Stimulated activated CD4-positive, alpha-beta T cell treated with anti-CD3 and anti-CD28 coated beads, Interleukin-1b, Interleukin-23, amount 100 ng/mL, for 1 hour (primary cell): ENCODE measurements at places on chromosomes 1 and 21.

- DNase-seq = no peak
Measured at GRCh38 chr1:53145051-53145600, 2.7 kb upstream of the SLC1A7 start.

- DNase-seq = no peak
Measured at GRCh38 chr1:172494166-172494565, 38.8 kb upstream of the SUCO start.

DNA sequence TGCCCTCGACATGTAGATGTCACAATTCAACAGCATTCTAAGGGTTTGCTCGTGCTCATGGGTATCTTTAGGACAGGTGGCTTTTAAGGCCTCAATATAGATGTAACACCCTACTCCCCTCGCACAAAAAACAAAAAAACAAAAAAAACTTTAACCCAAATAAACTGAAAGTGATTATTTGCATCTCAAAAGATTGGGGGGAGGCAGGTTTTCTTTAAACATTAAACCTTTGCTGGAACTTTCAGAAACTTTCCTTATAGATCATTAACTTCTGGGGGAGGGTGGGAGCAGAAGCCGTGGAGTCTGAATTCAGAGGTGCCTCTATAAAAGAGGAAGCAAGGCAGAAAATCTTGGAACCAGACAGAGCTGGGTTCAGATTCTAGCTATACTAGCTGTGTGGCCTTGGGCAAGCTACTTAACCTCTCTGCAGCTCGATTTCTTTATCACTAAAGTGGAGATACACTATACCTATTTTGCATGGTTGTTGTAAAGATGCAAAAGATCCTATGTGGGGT is 3.2 kb upstream of the KIAA1614 start:
- no peak for DNase-seq

DNA sequence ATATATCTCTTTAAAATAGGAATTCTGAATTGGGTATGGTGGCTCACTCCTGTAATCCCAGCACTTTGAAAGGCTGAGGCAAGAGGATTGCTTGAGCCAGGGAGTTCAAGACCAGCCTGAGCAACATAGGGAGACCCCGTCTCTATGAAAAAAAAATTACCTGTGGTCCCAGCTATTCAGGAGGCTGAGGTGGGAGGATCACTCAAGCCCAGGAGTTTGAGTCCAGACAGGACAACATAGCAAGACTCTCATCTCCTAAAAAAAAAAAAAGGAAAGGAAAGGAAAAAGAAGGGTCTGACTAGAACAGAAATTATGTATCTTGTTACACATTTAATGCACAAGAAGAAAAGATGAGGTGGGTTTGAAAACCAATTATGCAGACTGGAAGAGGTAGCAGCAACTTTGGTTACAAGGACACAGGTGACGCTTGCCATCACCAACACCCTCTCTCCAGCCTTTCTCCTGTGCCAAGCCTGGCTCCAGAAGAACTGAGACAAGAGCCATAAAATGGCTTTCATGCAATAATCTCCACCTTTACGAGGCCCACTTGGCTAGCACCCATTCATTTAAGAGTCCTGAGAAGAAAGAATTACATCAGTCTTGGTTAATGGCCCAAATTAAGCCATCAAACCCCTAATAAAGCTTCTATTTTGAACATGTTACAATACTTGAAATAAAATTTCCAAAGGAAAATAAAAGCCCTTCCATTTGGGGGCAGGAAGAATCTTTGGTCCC is 4.8 kb upstream of the SELENBP1 start:
- no peak for DNase-seq

- no peak for DNase-seq
Measured at GRCh38 chr1:74502432-74502831, 10.0 kb downstream of the LRRC53 start.

GRCh38 chr1:50968821-50969610 is 1.0 kb upstream of the CDKN2C start:
- DNase-seq = no peak

- no peak for DNase-seq
Measured at GRCh38 chr1:115539061-115539460, 102.7 kb upstream of the VANGL1 start.

DNA sequence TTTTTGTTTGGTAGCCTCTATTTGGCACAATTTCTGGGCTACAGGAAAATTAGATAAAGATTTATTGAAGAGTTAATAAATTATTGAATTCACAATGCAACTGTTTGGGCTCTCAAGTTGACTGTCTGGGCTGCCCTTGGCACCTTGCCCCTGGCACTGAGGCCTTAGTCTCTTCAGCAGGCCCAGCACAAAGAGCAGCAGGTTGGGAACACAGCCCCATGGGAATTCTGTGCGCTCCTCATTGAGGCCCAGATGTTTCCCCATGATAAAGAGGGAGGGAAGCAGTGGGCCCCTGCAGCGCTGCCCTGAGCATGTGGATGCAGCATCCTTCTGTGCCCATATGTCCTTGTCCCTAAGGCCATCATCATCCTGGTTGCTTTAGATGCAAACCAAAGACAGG is 2.9 kb downstream of the CRNN start:
- DNase-seq = no peak

DNA sequence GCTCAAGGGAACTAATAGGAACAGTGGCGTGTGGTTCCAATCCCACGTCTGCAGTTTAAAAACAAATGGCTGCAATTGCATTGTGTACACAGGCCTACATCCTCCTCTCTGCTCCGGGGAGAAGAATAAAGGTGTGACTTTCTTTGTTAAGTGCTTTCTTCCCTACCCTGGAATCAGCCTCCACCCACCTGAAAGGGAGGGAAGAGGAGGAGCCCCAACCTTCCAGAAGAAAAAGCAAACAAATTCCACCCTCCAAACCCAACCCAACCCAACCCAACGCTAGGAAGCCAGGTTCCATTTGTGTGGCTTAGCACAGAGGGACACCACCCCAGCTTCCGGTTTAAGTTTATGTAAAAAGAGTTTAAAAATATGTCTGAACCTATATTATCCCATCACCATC is 11.8 kb upstream of the BACE2 start:
- DNase-seq = no peak

DNA sequence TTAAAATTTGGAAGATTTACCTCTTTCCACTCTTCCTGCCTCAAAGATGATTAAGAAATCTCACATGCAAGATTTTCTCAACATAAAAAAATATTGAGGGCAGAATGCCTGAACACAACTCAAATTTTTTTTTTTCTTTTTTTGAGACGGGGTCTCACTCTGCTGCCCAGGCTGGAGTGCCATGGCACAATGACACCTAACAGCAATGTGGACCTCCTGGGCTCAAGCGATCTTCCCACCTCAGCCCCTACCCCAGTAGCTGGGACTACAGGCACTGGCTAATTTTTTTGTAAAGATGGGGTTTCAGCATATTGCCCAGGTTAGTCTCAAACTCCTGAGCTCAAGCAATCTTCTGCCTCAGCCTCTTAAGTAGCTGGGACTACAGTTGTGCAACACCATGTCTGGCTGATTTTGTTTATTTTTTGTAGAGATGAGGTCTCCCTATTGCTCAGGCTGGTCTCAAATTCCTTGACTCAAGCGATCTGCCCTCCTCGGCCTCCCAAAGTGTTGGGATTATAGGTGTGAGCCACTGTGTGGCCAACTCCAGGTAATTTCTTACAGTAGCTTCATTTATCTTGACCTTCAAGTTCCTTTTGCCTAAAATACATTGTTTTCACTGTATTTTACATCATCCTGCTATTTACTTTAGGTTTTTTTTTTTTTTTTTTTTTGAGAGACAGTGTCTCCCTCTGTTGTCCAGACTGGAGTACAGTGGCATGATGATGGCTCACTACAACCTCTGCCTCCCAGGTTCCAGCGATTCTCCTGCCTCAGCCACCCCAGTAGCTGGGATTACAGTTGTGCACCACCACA is 10.4 kb downstream of the NUCKS1 start:
- no peak for DNase-seq

GRCh38 chr21:31987696-31988095 is 114.9 kb downstream of the HUNK start:
- no peak for DNase-seq

- DNase-seq = no peak
Measured at GRCh38 chr1:50978852-50979781, 9.1 kb downstream of the CDKN2C start.

DNA sequence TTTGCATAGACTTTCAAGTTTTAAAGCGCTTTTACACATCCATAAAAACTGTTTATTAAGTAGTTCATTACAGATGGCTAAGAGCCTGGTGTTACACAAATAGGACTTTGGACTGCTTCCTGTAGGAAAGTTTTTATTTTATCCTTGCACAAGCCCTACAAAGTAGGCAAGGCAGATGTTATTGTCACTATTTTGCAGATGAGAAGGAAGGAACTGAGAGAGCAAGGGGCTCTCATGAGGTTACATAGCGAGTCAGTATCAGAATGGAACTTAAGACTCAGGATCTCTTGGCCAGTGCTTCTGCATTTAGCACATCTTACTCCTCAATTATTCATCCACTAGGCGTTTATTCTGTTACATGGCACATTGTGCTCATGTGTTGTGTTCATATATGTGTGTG is 2.6 kb upstream of the MAPKAPK2 start:
- DNase-seq = no peak

- DNase-seq = no peak
Measured at GRCh38 chr1:187839873-187840272, 1011.1 kb downstream of the PLA2G4A start.

DNA sequence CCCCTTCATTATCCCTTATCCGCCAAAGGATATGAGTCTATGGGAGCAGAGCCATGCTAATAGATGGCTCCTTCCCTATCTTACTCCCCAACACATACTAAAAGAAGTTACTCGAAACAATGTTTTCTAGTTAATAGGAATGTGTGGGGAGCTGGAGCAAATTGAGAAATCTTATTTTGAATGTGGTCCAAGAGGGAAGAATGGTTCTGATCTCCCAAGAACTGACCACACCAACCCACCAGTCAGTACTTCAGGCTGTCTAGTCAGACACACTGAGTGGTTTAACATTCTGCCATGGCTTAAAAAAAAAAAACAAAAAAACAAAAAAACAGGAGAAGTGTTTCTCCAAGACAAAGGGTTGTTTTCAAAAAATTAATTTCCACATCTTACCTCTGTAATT is 31.5 kb upstream of the DNASE2B start:
- no peak for DNase-seq

- no peak for DNase-seq
Measured at GRCh38 chr1:109994654-109995053, 10.1 kb downstream of the AHCYL1 start.

- no peak for DNase-seq
Measured at GRCh38 chr21:36454093-36454531, 25.8 kb downstream of the CLDN14 start.

DNA sequence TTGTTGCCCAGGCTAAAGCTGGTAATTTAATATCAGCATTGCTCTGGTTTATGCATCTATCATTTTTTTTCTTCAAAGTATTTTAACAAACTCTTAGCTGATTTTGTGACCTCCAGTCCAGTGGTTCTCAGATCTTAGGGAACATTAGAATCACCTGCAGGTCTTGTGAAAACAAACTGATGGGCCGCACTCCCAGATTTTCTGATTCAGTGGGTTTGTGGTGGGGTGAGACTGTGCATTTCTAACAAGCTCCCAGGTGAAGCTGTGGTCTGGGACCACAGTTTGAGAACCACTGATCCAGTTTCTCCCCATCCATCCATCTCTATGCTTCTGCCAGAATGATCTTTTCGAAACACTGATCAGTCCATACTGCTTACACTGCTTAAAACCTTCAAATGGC is 305.7 kb upstream of the USP24 start:
- no peak for DNase-seq
